ENCODE measurements at places on chromosomes 1 and 21.

DNA sequence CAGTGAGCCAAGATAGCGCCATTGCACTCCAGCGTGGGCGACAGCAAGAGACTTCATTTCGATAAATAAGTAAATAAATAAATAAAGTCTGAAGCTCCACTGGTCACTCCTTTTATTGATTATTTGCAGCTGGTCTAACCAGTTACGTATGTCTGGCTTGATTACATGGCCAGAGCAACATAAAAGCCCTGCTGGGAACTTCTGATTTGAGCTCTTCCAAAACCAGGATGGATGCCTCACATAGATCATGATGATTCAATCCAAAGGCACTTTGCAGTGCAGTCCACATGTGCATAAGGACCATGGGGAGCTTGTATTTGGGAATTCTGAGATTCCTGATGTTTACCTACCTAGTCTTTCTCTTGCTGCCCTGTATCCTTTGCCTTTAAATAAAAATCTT lies 24.0 kb downstream of the NSUN4 start:
- DNase-seq, result no peak

DNA sequence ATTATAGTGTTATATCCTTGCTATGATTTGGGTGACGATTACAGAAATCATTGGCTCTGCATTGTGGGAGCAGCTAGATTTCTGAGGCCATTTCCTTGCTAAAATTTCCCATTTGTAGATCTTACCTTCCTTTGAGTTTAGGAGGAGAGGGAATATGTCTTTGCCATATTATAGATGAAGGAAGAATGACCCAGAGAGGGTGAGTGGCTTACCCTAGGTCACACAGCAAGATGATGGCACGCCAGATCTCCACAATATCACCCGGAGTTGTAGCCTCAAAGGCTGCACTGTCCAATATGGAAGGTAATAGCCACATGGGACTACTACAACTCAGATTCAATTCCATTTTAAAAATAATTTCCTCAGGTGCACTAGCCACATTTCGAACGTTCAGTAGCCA lies 10.3 kb downstream of the CNTN2 start:
- DNase-seq, result no peak

DNA sequence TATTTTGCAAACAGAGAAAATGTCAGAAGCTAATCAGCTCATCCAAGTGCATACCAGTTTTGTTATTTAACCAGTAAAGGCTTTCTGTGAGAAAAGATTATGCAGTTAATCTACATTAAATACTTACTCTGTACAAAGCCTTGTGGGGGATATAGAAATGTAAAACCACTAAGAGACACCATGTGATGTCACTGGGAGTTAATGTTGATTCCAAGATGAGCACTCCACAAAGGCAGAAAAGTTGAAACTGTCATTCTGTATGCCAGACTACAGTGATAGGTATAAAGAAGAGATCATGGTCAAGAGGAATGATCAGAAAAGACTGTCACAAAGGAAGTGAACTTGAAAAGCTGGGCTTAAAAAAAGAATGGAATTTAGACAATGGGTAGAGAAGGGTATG lies 100.3 kb upstream of the SGIP1 start:
- no peak for DNase-seq

- DNase-seq, result no peak
These were observed 6.3 kb downstream of the OBSCN start for GRCh38 chr1:228213917-228214808.

DNA sequence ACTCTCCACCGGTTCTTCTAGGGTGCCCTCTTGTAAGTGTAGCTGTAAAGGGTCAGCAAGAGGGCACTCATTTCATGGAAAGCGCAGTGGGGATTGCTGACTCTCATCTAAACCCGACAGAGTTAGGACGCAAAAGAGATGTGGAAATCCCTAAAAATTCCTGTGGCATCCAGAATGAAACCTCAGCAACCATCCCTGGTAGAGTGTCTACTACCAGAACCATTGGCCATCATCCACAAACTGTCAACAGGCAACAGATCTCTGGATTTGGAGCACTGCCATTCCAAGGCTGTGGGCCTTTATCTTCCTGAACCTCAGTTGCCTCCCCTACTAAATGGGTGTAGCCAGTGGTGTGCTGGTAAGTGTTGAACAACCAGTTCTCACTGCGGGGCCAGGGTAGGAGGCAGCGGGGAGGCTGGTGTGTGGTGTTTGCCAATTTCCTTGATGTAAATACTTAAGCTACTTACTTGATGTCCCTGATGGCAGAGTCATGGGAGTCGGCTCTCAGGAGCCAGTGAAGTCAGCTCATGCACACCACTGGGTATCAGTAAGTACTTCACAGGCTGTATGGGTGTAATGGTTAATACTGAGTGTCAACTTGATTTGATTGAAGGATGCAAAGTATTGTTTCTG lies 195.8 kb downstream of the KAZN start:
- no peak for DNase-seq

DNA sequence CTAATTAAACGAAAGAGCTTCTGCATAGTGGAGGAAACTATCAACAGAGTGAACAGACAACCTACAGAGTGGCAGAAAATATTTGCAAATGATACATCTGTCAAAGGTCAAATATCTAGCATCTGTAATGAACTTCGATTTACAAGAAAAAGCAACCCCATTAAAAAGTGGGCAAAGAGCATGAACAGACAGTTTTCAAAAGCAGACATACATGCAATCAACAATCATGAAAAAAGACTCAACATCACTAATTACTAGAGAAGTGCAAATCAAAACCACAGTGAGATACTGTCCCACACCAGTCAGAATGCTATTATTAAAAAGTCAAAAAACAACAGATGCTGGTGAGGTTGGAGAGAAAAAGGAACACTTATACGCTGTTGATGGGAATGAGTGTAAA lies 103.2 kb downstream of the MAGI3 start:
- no peak for DNase-seq

DNA sequence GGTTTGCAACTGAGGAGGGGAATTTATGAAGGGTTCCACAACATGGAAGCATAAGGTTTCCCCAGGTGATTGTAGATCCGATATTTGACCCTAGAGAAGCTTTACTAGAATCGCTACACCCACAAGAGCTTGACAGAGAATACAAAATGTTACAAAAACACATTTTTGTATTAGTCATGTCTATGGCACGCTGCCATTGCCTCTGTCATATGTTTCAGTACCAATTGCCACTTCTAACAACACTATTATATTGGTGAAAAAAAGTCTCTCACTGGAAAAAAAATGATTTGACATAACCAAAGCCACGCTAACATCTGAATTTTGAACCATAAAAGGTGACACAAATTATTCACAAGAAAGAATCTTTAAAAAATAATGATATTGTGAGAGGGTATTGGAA lies 214.5 kb downstream of the KCNT2 start:
- DNase-seq, result no peak

- DNase-seq, result no peak
These were observed 93.1 kb downstream of the MRPS6 start for GRCh38 chr21:34166468-34166867.

- DNase-seq, result no peak
These were observed 169.0 kb downstream of the SMYD3 start for GRCh38 chr1:246338098-246338497.

DNA sequence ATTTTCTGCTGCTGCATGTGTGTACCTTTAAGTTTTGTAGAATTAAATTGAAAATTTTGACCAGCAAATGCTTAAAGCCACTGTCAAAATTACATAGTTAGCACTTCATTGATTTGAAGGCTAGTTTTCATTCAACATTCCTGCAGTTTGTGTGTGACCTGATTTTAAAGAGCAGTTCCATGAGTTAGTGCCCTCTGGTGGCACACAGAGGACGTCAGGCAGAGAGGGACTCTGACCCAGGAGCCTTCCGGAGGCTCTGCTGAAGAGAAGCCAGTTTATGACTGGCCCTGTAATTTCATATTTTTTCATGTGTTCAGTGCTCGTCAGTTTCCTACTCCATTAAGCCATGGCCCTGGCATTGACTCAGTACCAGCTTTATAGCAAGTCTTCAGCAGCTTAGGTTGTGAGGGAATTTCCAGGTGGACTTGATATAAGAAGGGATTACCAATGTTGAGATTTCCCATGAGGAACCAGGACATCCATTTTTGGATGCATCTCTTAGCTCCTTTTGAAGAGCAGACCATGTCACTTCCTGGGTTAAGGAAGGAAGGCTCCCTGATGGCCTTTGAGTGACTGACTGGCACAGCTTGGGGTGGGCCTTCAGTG lies 104.7 kb downstream of the CAMTA1 start:
- DNase-seq, result peak; percentile 34

DNA sequence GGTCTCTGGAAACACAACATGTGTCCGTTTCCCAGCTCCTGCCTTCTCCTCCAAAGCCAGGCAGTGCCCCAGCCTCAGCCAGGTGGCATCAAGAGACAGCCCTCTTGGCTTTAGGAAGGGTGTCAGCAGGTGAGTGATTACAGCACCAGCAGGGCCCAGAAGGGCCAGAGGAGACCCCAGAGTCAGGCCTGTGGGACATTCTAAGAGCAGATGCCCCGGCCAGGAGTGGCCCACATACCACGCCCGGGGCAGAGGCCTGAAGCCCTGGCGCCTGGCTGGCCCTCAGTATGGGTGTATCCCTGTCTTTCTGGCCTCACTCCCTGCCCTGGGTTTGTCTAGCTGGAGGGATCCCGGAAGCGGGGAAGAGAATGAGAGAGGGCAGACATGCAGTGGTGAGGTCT lies 109.2 kb downstream of the CASZ1 start:
- DNase-seq, result no peak

- no peak for DNase-seq
These were observed 11.5 kb downstream of the ABL2 start for GRCh38 chr1:179217943-179218507.

DNA sequence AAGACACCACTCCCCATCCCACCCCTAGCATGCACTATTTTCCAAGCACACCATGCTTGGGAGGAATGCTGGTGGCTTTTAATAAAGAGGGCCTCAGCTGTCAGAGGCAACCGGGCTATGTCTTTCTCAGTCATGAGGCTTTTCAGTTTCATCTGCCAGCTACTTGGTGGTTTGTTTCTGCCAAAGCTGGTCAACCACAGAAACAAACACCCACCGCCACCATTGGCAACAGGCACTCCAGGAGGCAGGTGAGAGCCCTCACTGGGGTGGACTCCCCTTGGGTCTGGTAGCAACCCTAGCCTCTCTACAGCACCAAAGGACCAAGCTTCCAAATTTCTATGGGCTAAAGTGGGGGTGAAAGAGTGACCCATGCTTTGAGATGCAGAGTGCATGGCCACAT lies 54.3 kb upstream of the CD1D start:
- DNase-seq, result no peak

DNA sequence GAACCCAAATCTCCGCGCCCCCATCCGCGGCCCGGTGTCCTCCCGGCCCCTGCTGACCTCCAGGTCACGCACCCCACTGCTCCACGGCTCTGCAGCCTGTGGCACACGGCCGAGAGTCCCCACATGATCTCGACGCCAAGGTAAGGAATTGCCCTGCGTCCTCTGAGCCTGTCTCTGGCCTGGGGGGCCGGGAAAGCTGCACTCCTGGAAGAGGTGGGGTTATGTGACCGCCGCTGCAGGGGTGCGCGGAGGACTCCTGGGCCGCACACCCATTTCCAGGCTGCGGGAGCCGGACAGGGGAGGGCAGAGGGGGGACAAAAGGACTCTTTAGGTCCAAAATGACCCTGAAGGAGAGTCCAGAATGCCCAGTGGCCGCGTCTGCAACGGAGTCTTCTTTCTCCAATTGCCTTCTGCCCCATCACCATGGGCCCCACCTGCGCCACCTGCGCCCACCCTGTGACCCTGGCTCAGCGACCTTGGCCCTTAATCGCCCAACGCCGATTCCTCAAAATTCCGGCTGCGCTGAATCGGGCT lies 997 bp upstream of the SIM2 start:
- no peak for DNase-seq

DNA sequence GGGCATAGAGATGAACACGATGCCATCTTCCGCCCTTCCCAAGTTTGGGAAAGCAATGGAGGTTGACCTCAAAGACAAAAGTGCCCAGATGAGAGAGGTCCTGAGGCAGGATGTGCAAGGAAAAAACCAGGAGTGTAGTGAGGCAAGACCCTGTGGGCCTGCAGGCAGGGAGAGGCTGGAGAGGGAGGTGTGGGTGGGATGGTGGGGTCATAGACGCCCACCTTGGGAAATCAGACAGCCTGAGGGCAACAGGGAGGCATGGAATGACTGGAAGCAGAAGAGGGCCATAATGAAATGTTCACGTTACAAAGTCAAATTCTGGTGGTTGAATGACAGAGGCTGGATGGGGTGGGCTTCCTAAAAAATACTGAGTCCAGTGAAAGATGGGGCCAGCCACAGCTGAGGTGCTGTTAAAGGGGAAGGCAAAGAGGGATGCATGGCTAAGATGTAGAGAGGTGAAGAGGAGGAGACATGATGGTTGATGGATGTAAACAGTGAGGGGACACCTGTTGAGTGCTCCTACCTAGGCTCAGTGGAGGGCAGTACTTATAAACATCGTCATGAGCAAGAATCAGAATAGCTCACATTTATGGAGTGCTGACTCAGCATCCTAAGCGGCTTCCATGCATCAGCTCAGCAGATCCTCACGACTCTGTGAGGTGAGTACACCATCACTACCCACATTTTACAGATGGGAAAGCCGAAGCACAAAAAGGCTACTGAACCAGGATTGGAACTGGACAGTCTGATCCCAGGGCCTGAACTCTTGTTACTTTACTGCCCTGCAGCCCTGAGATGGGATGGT lies 42.0 kb downstream of the GRIK3 start:
- no peak for DNase-seq

- no peak for DNase-seq
These were observed 477.2 kb upstream of the CAMK1G start for GRCh38 chr1:209106237-209106741.

DNA sequence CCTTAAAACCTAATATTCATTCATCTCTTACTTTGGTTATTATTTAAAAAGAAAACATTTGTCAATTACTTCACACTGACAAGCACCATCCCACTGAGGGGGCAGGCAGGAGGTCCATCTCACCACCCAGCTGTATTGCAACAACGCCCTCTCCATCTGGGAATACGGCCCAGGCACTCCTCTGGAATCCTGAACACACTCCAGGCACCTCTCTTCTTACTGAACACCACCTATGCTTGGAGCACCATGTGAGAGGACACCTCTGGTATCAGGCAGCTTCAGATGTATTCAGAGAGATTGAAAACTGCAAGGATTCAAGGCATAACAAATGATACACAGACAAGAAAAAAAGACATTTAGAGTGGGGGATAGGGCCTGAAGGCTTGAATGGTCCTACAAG lies 147.1 kb downstream of the CACNA1E start:
- DNase-seq, result no peak

DNA sequence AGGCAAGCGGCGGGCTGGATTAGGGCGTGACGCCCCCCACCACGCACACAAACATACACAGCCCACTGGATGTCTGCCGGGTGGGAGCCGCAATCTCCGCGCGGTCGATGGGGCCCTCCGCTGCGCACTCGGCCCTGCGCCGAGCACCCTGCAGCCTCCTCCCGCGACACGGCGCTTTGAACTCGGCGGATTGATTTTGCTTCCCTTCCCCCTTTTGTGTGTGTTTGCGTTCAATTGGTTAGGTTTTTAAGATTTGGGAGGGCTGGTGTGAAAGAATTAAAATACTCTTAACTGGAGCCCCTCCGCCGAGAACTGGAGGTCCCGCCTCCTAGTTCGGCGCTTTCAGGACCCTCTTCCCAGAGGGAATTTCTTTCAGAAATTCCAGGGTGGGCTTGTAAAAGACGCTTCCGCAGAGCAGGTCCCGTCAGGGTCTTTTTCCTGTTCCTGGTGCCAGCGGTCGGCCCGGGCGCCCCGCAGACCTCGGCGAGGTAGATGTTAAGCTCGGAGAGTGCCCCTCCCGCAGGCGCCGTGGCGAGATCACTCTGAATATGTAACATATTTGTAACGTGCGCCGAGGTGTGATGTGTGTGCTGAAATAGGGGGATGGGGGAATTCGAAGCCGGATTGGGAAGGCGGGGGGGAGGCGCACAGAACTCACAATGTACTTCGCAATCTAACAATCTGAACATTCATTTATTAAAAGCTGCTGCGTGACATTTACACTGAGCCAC lies 8.0 kb upstream of the BARHL2 start:
- DNase-seq, result no peak
